ENCODE measurements at places on chromosomes 2 and 18.
A peak's percentile ranks its signal among the peaks of the same experiment; 100 is the strongest.

DNA sequence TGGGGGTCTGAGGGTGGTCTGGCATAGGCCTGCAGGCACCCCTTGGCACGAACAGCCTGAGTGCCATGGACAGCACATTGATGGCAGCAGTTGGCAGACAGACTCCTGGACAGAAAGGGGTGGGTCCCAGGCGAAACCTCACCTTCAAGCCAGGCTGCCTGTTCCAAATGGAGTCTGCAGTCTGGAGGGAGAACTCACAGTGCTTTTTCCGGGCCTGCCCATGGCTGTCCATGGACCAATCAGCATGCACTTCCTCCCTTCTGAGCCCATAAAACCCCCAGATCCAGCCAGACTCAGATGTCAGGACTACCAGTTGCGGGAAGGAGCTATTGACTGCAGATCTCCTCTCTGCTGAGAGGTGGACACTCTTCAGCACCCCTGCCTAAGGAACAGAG, 694.6 kb upstream of the ACVR2A start:
- DNase-seq = no peak

- peak; percentile 67 for DNase-seq
Observed at GRCh38 chr2:152054593-152054992, 44.3 kb downstream of the CACNB4 start.

DNA sequence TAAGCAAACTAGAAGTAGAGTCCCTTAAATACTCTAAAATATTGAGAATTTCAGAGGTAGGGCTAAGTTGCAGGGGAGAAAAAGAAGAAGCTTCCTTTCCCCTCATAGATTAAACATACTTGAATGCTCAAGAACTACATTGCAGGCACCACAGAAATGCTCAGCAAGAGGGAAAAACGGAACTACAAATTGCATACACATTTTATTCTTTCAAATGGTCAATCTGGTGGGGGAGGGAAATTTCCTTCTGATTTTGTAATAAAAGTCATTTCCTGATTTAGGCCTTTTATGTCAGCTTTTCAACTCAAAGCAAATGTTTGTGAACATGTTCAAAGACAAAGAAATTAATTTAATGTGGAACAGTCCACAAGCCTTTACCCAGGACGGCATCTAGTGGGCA, 33.0 kb downstream of the FARSB start:
- no peak for DNase-seq

GRCh38 chr2:26901326-26902183, 53.6 kb downstream of the DPYSL5 start:
- no peak for DNase-seq

- DNase-seq = no peak
Observed at GRCh38 chr2:146077156-146077555, 1557.2 kb upstream of the ZEB2 start.

DNA sequence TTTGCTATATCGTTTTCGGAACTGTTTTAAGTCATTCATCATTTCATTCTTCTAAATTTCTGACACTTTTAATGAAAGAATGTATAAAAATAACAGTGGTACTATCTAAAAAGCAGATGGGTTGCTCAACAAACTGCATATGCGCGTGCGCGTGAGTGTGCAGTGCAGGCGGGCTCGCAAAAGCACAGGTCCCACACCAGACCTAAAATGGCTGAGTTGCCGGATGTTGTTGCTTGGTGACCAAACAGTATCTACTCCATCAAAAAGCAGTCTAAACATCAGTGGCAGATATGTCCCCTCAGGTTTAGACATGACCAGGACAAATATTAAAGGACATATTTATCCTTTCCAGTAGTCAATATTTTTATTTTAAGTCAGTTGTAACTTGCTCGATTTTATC, 5.1 kb downstream of the NOL4 start:
- DNase-seq = no peak

- no peak for DNase-seq
Observed at GRCh38 chr2:134391751-134392160, 137.9 kb downstream of the MGAT5 start.

- no peak for DNase-seq
Observed at GRCh38 chr2:61950571-61951315, 45.3 kb downstream of the COMMD1 start.

- DNase-seq = no peak
Observed at GRCh38 chr18:78416853-78417252, 562.8 kb upstream of the SALL3 start.

DNA sequence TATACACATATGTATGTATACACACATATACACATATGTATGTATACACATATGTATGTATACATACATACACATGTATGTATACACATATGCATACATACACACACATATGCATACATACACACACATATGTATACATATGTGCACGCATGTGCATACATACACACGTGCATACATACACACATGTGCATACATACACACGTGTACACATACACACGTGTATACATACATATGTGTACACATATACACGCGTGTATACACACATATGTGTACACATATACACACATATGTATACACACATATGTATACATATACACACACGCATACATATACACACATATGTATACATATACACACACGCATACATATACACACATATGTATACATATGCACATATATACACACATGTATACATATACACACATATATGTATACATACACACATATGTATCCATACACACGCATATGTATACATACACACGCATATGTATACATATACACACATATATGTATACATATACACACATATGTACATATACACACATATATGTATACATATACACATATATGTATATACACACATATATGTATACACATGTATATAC, 21.5 kb downstream of the NABP1 start:
- DNase-seq = no peak

GRCh38 chr2:29042561-29043075, 31.7 kb downstream of the PCARE start:
- DNase-seq = no peak

GRCh38 chr2:85796341-85797262, 42.8 kb downstream of the ATOH8 start:
- peak; percentile 87 for DNase-seq

- DNase-seq = no peak
Observed at GRCh38 chr18:63022429-63023022, 297.0 kb downstream of the BCL2 start.

- DNase-seq = no peak
Observed at GRCh38 chr2:238065071-238065846, 4.5 kb downstream of the SCLY start.

DNA sequence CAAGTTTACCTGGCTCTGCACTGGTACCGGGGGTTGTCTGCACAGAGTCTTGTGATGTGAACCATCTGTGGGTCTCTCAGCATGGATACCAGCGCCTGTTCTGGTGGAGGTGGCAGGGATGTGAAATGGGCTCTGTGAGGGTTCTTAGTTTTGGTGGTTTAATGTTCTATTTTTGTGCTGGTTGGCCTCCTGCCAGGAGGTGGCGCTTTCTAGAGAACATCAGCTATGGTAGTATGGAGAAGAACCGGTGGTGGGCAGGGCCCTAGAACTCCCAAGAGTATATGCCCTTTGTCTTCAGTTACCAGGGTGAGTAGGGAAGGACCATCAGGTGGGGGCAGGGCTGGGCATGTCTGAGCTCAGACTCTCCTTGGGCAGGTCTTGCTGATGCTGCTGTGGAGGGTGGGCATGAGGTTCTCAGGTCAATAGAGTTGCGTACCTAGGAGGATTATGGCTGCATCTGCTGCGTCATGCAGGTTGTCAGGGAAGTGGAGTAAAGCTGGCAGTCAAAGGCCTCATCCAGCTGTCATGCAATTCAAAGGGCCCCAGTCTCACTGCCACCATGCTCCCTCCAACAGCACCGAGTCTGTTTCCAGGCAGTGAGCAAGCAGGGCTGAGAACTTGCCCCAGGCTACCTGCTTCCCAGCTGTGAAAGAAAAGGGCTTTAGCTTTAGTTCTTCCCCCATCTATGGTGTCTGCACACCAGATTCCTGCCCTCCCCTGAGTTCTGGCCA, 278.0 kb downstream of the METTL4 start:
- no peak for DNase-seq

- DNase-seq = no peak
Observed at GRCh38 chr2:105546628-105546974, 147.8 kb upstream of the FHL2 start.

- peak; percentile 20 for DNase-seq
Observed at GRCh38 chr2:46699934-46700256, 215.7 kb downstream of the MCFD2 start.

GRCh38 chr18:49169037-49169521, 218.3 kb upstream of the SMAD7 start:
- no peak for DNase-seq

GRCh38 chr18:73768043-73768442, 379.6 kb downstream of the FBXO15 start:
- DNase-seq = no peak

DNA sequence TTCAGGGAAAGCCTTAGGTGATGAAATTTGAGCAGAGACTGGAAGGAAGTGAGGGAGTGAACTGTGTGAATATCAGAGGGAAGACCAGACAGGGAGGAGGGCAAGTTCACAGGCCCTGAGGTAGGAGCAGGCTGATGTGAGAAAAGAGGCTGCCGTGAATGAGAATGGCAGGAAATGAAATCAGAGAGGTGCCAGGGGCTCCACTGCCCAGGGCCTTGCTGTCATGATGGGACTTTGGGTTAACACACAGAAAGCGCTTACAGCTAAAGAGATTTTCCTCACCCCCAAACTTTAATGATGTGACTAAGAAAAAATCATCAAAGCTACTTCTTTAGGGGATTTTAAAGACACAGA, 53.8 kb downstream of the MARCHF4 start:
- DNase-seq = no peak

DNA sequence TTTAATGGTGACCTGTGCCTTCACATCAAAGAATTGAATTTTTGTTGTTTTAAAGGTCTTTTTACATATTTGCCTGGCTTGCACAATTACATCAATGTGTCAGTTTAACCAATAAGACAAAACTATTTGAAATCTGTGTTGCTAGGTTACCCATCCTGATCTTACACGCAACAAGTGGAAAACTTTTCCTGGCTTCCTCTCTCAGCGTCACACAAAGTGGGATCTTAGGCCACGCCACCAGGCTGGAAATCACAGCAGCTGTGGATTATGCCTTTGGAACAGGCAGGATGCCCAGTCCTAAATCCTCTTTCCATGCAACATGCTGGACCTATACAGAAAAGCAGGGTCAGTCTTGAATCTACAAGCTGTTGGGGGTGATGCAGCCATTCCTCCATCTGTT, 298.2 kb upstream of the HNRNPA3 start:
- DNase-seq = no peak

DNA sequence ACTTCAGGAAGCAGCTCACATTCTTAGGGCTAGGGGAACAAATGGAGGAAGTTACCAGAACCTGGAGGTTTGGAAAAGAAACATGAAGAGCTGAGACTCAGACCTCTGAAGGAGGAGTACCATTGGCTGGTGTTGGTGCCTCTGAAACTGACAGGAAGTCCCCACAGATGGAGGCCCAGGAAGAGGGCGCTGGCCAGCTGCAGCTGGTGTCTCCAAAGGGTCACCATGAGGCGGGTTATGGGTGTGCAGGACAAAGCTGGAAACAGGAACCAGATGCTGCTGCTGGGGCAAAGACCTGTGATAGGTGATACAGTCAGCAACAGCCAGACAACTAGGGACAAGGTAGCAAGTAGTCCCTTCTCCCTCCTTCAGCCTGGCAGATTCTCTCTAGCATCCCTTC, 136.5 kb upstream of the SERPINE2 start:
- no peak for DNase-seq

- no peak for DNase-seq
Observed at GRCh38 chr2:203061346-203061745, 46.7 kb downstream of the NBEAL1 start.

- no peak for DNase-seq
Observed at GRCh38 chr2:15858466-15858865, 81.9 kb upstream of the MYCN start.

DNA sequence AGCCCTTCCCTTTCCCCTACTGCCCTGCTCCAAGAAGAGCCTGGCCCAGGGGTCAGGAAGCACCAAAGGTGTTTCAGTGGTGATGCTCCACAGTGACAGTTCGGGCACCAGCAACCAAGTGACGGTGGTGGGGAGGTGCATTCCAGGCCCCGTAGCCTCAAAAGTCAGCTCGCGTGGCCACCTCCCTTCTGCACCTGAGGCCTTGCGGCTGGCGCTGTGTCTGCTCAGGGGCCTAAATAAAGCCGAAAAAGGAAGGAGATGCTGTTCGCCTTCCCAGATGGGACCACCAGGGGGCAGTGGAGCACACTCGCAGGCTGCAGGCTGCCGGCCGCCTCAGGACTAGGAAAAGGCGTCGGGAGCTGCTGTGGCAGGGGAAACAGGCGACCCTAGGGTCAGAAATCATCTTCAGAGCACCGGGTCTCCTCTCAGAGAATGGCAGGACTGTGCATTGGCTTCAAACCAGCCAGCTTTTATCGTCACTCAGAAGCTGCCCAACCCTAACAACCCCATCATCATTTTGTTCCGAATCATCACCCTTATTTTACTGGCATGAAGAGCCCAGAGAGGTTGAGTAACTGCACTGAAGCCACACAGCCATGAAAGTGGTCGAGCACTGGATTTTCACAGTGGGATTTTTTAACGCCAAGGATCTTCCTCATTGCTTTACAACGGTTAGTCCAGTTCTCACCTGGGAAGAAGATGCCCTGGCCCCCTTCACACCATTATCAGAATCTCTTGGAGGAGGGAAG, 213.0 kb upstream of the CELF4 start:
- DNase-seq = peak; percentile 77

DNA sequence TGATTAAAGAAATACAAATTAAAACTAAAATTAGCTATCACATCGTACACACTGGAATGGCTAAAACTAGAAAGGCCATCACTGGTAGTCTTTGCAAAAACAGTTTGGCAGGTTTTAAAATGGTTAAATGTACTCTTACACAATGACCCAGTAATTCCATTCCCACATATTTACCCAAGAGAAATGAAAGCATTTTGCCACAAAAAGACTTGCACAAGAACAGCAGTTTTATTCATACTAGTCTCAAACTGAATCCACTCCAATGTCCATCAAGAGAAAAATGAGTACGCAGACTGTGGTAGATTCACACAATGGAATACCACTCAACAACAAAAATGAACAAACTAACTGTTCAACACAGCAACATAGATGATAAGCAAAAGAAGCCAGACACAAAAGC, 29.1 kb downstream of the SP140L start:
- DNase-seq = peak; percentile 15

- DNase-seq = peak; percentile 71
Observed at GRCh38 chr2:152825834-152826233, 107.4 kb downstream of the ARL6IP6 start.
